ENCODE measurements at places on chromosomes 12 and 14. TPM values are rescaled to one million over a fixed set of nuclear protein-coding genes. Genes with fewer than 3 reads are reported as not detected.

MMP14 gene
- total RNA-seq, result 135 TPM

DIO2 gene
- 0.19 TPM for total RNA-seq

CLEC4D gene
- total RNA-seq, result not detected

ASIC1 gene
- total RNA-seq, result 0.13 TPM

LPAR5 gene
- not detected for total RNA-seq

MEG3 gene
- total RNA-seq, result 3.1 TPM

RIMKLB gene
- 41.6 TPM for total RNA-seq

CD4 gene
- total RNA-seq, result not detected

BCL2L14 gene
- not detected for total RNA-seq

PHC1 gene
- total RNA-seq, result 18.1 TPM

ASPG gene
- total RNA-seq, result not detected

JPH4 gene
- total RNA-seq, result under 0.01 TPM

NKX2-1 gene
- total RNA-seq, result not detected

SDSL gene
- total RNA-seq, result 6.4 TPM

SLC17A8 gene
- total RNA-seq, result not detected

NGB gene
- total RNA-seq, result not detected

IQSEC3 gene
- not detected for total RNA-seq

OR4Q3 gene
- total RNA-seq, result not detected

USP30 gene
- 4.7 TPM for total RNA-seq

AVPR1A gene
- not detected for total RNA-seq

ZNF891 gene
- 0.32 TPM for total RNA-seq

WSCD2 gene
- not detected for total RNA-seq

SLC5A8 gene
- total RNA-seq, result not detected

NAV3 gene
- total RNA-seq, result 6.3 TPM

GLT8D2 gene
- total RNA-seq, result 1.4 TPM

EXOC3L4 gene
- total RNA-seq, result not detected

BCAT1 gene
- total RNA-seq, result 28.7 TPM

FOXG1 gene
- not detected for total RNA-seq

LBHD2 gene
- total RNA-seq, result not detected

SOAT2 gene
- total RNA-seq, result not detected

GRIN2B gene
- total RNA-seq, result under 0.01 TPM

ARHGAP5 gene
- 23.6 TPM for total RNA-seq

ESR2 gene
- total RNA-seq, result 0.49 TPM

ATL1 gene
- 1.8 TPM for total RNA-seq

GZMH gene
- total RNA-seq, result not detected

TMEM121 gene
- total RNA-seq, result 3.7 TPM

NPFF gene
- not detected for total RNA-seq

GNB3 gene
- total RNA-seq, result 0.44 TPM

Measured in bladder microvascular endothelial cell (primary cell).